ENCODE measurements at places on chromosomes 7 and 10.

GRCh38 chr10:36278176-36278575 is 636.1 kb upstream of the FZD8 start:
- no peak for DNase-seq

DNA sequence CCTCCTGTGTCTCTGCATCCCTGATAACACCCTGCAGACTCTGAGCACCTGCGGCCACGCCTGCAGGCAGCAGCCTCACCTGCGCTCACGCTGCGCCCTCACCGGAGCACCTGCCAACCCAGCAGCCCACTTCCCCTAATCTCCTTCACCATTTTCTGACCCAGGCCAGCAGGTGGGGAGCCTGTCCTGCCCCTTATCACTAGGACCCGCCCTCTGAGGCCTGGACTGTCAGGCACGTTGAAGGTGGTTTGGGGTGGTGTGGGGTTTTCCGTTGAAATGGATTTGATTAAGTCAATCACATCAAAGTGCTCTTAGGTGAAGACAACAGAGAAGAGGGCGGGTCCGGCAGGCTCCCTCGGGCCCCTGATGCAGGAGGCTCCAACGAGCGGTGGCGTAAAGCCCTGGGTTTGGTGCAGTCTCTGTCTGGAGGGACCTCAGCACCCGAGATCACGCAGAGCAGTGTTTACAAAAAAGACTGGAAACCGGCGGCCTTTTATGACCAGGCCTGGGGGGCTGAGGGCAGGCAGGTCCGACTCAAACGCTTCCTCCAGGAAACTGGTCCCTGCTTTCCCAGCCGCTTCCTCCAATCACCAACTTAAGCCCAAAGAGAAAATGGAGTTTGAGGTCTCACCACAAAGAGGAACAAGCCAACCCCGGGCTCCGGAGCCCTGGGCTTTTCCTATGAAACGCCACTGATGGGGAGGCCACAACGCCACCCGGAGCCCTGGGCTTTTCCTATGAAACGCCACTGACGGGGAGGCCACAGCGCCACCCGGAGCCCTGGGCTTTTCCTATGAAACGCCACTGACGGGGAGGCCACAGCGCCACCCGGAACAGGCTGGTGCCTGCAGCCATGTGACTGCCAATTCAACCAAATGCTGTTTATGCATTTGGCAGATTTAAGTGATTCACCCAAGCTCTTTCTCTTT is 45.5 kb downstream of the DPYSL4 start:
- DNase-seq: no peak

- no peak for DNase-seq
Observed at GRCh38 chr7:106021151-106022067, 58.3 kb downstream of the CDHR3 start.

GRCh38 chr7:117401293-117402002 is 25.8 kb downstream of the ASZ1 start:
- no peak for DNase-seq

DNA sequence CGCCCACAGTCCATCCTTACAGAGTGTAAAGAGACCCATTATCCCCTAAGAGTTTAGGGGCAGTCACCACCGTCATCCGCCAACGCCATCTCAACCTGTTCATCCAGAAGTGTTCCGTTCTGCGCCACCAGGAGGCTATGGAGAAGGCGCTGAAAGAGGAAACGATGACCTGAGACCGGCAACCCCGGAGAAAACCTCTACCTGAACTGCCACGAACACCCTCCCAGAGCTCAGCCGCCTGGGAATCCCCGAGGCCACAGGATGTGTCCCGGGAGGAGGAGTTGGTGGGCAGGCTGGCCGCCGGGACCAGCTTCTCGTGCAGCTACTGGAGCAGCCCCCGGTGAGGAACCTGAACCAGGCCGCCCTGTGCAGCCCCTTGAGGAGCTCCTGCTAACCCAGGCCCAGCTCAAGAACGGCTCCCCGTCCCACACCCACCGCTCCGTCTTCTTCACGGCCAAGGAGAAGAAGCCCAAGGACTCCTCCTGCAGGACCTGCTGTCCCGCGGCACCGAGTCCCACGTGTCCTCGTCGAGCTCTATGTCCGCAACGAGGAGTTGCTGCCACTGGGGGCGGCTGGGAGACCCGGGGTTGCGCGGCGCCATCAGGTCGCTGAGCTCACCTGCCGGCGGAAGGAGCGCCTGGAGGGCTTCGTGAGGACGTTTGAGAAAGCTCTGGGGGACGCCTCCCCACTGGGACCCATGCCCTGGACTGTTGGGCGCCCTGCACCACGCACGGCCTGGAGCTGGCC is 21.1 kb upstream of the LANCL2 start:
- DNase-seq: no peak

GRCh38 chr10:98959379-98959778 is 276.3 kb downstream of the HPSE2 start:
- no peak for DNase-seq

- DNase-seq: no peak
Observed at GRCh38 chr7:46881507-46882127, 700.3 kb downstream of the TNS3 start.

- no peak for DNase-seq
Observed at GRCh38 chr10:51250278-51250920, 176.1 kb downstream of the PRKG1 start.
